Right cardiac atrium (tissue), 5 donors: ENCODE measurements at places on chromosomes 16 and 17. TPM values are rescaled to one million over a fixed set of nuclear protein-coding genes. Genes with fewer than 3 reads are reported as not detected.
A peak's percentile ranks its signal among the peaks of the same experiment; 100 is the strongest.

VAT1 gene
- 85.9 TPM for total RNA-seq

DNA sequence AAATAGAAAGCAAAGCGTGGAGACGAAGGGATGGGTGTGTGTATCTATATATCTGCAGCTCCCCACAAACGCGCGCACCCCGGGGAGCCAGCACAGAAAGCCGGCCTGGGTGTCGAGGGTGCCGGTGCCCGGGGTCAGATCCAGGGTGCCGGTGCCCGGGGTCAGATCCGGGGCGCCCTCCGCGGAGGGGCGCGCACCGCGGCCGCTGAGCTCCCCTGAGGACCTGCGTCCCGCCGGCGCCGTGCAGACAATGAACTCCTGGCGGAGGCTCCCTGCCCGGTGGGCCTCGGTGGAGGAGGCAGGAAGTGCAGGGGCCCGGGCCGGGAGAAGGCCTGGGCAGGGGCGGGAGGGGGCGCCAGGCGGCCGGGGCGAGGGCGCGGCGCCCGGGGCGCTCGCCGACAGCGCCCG, 1.1 kb downstream of the ZNF423 start:
- DNase-seq = peak; percentile 78

DNA sequence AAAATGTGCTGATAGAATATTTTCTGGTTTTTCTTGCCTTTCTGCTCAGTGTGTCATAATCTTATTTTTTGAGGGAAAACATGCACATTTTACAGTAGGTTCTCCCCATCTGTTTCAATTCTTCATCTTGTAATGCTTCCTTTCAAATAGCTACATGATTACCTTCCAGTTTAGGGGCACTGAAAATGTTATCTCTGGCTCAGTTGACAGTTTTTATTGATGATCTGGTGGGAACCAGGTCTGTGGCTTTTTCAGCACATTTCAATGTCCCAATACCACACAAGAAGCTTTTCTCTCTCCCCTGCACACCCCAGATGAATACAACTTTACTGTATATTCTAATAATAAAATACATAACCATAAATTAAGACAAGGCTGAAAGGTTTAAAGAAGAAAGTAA, 36.5 kb downstream of the FTO start:
- no peak for DNase-seq

DNA sequence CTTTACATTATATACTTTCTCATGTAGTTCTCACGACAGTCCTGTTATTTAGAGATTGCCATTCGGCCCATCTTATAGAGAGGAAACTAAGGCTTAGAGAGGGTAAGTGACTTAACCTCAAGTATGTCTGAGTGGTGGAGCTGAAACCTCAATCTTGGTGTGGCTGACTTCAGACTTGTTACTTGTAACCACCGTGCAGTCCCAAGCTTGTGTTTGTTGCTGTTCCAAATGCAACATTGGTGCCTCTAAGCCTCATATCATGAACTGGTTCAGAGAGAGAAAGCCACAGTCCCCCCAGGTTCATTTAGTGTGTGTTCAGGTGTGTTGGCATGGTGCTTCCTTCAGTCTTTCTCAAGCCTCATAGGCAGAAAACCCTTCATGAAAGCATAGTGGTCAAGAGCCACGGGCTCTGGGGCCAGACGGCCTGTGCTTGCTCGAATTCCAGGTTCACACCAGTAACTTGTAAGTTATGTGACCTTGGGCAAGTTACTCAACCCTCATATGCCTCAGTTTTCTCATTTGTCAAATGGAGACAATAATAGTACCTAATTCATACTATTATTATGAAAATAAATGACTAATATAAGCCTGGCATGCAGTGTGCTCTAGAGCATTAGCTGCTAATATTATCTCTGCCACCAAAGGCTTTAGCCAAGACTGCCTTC, 39.9 kb downstream of the CDH1 start:
- no peak for DNase-seq

TMEM204 gene
- total RNA-seq = 22.1 TPM

NIP7 gene
- 8.6 TPM for total RNA-seq

PRAC2 gene
- total RNA-seq = not detected

DNA sequence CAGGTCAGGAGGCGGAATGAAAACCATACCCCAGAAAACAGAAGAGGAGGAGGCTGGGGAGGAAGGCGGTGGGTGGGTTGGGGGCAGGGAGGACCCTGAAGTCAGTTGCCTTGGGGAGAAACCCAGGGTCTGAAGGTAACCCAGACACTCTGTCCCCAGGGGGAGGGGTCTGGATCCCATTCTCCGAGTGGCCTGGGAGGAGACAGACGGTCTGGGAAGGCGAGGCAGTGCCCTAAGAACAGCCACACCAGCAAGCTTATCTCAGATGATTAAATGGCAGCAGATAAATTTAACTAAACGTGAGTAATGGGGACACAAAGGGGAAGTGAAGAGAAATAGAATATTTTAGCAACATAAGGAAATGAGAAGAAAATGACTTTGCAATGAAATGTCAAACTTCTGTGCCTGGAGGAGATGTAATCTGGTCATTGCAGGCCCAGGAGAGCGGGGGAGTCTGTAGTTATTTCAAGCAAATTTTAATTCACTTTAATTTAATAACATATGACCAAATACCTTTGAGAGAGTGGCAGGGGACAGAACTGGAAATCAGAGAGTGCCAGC, 21.4 kb upstream of the ZFP90 start:
- DNase-seq = no peak

GRCh38 chr16:6625606-6626005, 707.0 kb upstream of the RBFOX1 start:
- DNase-seq = no peak

DNA sequence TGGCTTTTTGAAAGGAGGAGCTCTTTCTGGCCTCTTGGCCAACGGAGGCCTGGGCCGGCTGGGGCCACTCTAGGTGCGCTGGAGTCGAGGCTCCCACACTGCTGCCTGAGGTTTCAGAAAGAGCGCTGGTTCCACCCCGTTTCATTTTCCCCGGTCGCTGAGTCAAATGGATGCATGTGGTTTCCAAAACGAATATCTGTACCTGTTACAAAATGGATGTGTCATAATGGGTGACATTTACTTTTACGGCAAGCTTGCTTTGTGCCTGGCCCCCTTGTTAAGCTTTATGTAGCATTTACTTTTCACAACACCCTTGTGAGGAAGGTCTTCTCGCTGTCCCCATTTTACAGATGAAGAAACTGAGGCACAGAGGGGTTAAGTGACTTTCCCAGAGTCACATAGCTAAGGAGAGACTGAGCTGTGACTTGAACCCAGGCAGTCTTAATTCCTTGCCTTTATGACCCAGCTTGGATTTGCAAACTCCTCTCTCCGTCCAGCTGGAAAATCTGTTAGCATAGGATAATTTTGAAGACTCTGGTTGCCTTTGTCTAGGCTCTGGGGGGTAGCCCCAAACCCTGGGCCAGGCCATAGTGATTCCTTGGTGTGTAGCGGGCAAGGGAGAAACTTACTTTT, 10.6 kb downstream of the KSR1 start:
- peak; percentile 65 for DNase-seq

HOXB1 gene
- not detected for total RNA-seq

GRCh38 chr16:59665618-59666220, 931.6 kb upstream of the GOT2 start:
- DNase-seq = no peak

PRSS53 gene
- 1.1 TPM for total RNA-seq

CD300E gene
- total RNA-seq = 0.94 TPM

- peak; percentile 52 for DNase-seq
Measured at GRCh38 chr17:42548070-42548837, 4.5 kb upstream of the HSD17B1 start.

DNA sequence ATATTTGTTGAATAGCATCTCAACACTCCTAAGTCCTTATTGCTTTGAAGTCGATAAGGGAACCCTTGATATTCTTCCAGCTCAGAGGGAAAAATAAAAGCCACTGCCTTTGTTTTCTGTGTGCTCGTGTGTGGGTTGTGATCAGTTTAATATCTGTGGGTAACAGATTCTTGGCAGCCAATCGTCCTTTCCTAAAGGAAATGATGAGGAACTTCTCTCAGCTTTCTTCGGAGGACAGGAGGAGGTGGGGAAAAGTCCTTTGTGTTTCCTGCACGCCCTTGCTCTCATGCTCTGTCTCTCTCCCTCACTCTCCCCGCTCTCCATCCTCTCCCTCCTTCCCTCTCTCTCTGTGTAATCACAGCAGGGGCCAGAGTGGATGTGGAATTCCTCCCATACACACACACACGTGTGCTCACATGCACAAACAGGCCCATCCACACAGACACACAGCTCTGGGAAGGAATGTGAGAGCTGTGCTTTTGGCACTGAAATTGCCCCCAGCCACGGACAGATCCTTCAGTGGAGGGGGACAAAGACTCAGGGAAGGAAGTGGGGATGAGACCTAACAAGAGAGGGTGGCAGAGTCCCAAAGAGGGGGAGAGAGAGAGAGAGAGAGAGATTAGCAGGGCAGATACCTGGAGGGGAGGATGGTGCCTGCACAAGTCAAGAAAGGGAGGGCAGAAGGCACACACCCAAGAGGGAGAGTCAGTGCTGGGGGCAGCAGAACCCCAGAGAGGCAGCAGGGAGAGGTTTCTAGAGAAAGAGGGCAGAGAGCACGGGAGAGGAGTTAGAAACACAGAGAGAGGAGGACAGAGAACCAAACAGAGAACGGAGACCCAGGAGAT, 83.5 kb upstream of the PLCG2 start:
- peak; percentile 13 for DNase-seq

RAB37 gene
- total RNA-seq = 1.3 TPM

DNA sequence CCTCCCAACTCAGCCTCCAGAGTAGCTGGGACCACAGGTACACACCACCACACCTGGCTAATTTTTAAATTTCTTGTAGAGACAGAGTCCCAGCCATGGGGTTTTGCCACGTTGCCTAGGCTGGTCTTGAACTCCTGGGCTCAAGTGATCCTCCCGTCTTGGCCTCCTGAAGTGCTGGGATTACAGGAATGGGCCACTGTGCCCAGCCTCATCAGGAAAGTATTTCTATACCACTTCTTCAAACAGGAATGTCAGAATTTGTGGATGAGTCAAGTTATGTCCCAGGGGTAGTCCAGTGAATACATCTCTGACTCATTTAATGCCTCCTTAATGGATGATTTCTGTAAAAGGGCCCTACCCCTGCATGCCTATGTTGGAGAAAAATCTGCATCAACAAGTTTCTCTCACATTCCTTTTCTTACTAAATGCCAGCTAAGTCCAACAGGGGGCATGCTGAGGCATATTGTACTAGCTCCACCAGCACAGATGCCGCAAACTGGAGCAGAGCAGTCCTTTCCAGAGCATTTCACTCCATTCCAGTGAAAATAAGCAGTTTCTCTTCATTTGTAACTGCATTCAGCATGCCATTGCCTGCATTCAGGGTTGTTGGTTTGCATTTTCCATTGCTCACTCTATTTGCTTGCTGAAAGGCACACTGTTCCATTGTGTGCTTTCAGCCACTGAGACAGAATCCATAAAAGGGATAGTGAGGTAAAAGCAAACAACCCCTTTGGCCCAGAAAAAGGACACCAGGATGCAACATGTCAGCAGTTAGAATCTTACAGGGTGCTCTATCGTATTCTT, 5.3 kb upstream of the CAVIN1 start:
- peak; percentile 34 for DNase-seq

KRT25 gene
- total RNA-seq = not detected

DNA sequence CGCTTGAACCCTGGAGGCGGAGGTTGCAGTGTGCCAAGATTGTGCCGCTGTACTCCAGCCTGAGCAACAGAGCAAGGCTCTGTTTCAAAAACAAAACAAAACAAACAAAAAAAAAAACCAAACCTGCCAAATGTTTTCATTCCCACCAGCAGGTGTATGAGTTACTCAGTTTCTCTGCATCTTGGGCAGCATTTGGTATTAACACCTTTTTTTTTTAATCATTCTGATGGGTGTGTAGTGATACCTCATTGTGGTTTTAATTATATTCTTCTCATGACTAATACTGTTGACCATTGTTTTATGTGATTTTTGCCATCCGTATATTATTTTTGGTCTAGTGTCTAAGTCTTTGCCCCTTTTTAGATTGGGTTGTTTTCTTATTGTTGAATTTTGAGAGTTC, 15.3 kb downstream of the NFATC3 start:
- no peak for DNase-seq

- no peak for DNase-seq
Measured at GRCh38 chr16:79805621-79806020, 205.1 kb upstream of the MAF start.

- no peak for DNase-seq
Measured at GRCh38 chr16:30340621-30341020, 14.5 kb downstream of the CD2BP2 start.

- peak; percentile 89 for DNase-seq
Measured at GRCh38 chr17:81291662-81292061, 3.4 kb downstream of the SLC38A10 start.

DNA sequence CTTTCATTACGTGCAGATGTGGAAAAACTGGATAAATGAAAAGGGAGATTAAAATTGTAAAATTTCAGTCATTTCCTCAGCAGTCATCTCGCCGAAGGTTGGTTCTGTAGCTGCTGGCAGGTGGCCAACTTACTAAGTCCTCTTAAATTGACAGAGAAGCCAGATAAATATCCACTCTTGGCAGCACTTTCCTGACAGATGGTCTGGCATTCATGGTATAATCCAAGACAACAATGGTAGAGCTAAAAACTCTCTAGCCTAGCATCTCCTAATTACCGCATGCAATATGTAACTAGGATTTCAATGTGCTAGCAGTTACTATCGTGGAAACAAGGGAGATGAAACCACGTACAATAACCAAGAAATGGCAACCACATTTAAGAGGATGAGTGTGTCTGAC, 306.3 kb downstream of the CNTNAP4 start:
- peak; percentile 12 for DNase-seq

DNA sequence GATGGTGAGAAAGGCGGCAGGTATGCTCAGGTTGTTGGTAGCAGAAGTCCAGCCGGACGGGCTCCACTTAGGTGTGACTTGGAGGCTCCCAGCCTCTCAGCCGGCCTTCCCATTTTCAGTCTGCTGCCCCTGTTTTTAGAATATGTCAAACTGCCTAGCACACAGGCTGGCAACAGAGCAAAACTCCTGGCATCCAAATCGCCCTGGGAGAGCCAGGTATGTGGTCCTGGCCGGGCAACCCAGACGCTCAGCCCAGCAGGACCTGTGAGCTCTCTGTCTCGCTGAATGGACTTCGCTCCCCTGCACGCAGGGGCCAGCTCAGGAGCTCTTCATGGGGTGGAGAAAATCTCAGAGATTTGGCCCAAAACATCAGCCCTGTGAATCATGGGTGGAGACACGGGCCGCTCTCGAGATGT, 147.9 kb upstream of the CHMP6 start:
- no peak for DNase-seq

DNA sequence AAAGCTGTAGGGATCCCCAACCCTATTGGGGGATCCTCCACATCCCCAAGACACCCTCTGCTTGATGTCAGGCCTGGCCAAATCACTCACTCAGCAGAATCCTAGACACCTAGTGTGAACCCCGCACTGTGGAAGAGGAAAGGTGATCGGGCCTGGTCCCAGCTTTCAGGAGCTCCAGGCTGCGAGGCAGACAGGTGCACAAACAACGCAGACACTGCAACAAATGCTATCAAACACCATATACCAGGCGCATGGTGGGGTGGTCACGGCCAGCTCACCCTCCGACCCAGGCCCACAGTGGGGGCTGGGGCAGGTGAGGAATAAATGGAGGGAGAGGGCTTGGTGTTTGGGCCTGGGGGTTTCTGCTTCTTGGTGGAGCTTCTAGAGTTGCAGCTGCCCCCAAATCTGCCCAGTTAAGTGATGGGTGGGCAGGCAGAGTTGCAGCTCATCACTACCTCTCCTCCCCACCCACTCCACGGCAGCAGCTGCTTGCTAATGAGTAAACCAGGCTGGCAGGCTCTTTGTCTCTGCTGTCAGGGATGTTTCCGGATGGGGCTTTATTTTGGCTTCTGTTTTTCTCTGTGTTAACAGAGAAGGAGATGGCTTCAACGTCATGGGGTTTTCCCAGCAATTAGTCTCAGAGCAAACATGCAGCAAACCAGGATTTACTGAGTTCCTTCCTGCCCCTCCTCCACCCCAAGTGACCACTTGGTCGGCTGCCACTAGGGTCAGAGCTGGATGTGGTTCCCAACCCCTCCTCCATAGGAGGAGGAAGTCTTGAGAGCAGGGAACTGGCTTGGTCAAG, 46.6 kb downstream of the PECAM1 start:
- peak; percentile 88 for DNase-seq
